Erythroblast (primary cell): ENCODE measurements at places on chromosomes 16 and 17.
A peak's percentile ranks its signal among the peaks of the same experiment; 100 is the strongest.

GRCh38 chr17:55308613-55309391 lies 44.0 kb downstream of the HLF start:
- no peak for DNase-seq

GRCh38 chr16:48317614-48318315 lies 67.4 kb downstream of the SIAH1 start:
- peak; percentile 27 for DNase-seq

GRCh38 chr17:62955841-62956352 lies 10.1 kb upstream of the TANC2 start:
- no peak for DNase-seq

DNA sequence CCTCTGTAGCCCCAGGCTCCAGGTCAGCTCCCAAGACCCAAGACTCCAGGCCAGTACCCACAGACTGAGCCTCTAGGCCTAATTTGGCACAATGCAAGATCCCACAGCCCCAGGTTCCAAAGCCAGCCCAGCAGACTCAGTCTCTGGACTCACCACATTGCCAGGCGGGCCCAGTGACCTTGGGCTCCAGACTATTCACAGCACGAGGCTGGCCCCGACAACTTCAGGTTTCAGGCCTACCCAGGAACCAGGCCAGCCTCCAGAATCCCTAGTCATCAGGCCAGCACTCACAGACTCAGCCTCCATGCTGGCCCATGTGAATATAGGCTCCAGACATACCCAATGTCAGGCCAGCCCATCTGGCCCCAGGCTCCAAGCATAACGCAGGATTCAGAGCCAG lies 103.8 kb downstream of the CEP112 start:
- DNase-seq, result no peak

DNA sequence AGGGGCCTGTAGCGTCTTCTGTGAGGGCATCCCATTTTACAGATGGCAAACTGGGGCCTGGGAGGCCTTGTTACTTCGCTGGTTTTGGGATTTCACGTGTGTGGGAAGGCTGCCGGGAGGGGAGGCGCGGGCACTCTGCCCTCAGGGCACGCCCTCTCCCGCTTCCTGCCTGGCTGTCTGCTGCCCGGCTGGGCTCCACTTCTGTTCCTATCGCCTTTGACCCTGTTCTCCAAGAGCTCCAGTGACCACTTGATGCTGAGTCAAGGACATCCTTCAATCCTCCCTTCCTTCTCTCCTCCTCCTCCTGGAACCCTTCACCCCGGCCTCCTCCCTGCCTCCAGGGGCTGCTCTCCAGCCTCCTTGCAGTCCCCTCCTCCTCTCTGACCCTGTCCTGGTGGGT lies 16.0 kb downstream of the SPNS3 start:
- no peak for DNase-seq
